ENCODE measurements at places on chromosomes 4 and X. TPM values are rescaled to one million over a fixed set of nuclear protein-coding genes. Genes with fewer than 3 reads are reported as not detected.

CXCL11 gene
- polyA plus RNA-seq: not detected

ARR3 gene
- polyA plus RNA-seq: not detected

CDS1 gene
- polyA plus RNA-seq: not detected

APOOL gene
- polyA plus RNA-seq: 6.2 TPM

PDCL2 gene
- polyA plus RNA-seq: not detected

TXK gene
- polyA plus RNA-seq: 0.33 TPM

AWAT2 gene
- not detected for polyA plus RNA-seq

DNA sequence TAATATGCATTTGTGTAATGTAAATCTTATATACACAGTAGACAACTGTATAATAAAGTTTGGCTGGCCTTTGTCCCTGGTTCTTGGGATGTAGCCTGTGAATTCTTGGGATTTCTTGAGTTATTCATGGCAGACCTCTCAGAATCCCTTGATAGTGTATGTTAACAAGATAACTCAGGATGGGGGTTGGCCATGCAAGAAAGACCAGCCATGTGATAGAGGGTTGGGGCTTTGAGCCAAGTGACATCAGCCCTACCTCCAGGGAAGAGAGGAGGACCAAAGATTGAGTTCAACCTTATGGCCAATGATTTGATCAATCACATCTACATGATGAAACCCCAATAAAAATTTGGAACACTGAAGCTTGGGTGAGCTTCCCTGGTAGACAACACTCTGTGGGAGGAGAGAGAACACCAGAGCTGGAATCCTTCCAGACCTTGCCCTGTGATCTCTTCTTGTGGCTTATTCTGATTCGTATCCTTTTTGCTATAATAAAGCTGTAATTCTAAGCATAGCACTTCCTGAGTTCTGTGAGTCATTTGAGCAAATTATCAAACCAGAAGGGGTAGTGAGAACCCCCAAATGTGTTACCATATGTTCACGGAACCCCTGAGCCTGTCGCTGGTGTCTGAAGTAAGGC is 11.3 kb downstream of the SLC2A9 start:
- H3K4me1 ChIP-seq: peaks cover 16% of the 10 kb centered on the region
- H3K36me3 ChIP-seq: no peaks in the 10 kb centered on the region
- no peak for DNase-seq

DNA sequence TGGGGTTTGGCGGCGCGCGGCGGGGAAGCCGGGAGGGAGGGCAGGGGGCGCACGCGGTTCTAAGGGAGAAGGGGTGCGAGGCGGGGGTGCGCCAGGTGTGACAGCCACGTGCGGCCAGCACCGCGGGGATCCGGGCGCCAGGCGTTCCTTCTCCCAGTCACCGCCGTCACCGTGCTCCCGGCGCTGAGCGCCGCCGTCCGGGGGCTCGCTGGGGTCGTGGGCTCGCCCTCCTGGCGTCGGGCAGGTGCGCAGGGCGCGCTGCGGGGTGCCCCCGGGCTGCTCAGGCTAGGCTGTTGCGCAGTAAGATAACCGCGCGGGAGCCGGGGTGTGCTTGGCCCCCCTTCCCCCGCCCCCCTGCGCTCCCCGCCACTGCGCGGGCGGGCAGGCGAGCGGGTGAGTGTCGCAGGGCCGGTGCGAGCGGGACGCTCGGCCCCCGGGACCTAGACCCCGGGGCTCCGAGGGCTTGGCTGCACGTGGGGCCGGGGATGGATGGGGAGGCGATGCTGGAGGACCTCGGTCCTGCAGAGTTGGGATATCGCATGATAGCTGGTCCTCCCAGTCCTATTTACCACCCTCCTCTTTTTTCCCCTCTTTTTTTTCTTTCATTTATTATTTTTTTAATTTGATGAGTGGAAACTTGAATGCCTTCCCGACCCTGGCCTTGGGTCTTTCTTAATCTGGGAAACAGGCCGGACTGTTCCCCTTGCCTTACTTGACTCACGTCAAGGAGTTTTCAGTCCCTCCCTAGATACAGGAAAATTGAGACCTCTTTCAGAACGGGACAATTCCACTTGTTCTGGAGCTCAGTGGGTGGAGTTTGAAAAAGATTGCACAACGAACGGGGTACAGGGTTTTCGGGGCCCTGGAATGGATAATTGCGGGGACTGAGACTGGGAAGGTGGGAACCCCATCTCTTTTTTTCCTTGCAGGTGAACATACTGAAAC is 797 bp downstream of the TXLNG start:
- H3K4me3 ChIP-seq: peak overlapping the region; percentile 95
- no peaks in the 10 kb centered on the region for H3K36me3 ChIP-seq
- peaks cover 7% of the 10 kb centered on the region for H3K4me1 ChIP-seq
- peak overlapping the region; percentile 92 for H3K27ac ChIP-seq

- H3K27ac ChIP-seq: peak overlapping the region; percentile 93
- H3K27me3 ChIP-seq: no peaks in the 10 kb centered on the region
- peak overlapping the region; percentile 81 for H3K4me3 ChIP-seq
- no peak for DNase-seq
Observed at GRCh38 chr4:42638993-42639392, 17.9 kb downstream of the ATP8A1 start.

- no peaks in the 10 kb centered on the region for H3K27me3 ChIP-seq
- H3K4me1 ChIP-seq: no peaks in the 10 kb centered on the region
- no peak overlapping the region for H3K4me3 ChIP-seq
- DNase-seq: no peak
- H3K36me3 ChIP-seq: no peaks in the 10 kb centered on the region
Observed at GRCh38 chrX:17547658-17548057, 172.7 kb downstream of the NHS start.

- H3K27ac ChIP-seq: no peak overlapping the region
- H3K4me1 ChIP-seq: no peaks in the 10 kb centered on the region
- no peak for DNase-seq
Observed at GRCh38 chr4:82785611-82786400, 12.8 kb downstream of the SCD5 start.

DNA sequence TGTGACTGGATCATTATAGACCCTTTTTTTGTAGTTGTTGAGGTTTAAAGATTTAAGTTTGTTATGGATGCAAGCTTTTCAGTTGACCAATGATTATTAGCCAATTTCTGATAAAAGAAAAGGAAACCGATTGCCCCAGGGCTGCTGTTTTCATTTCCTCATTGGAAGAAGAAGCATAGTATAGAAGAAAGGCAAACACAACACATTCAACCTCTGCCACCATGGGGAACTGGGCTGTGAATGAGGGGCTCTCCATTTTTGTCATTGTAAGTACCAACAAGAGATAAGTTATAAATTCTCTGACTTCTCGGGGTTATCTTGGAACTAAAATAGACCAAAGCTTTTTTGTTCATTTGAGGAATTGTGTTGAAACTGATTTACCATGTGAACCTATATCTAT is at the start of gene CYBB:
Gene CYBB, plus strand, starts transcription at position 203 of the 400 bp plus-strand sequence. Its CDS starts 19 bp downstream, at position 222.
- peak within 1 kb of the TSS; percentile 91 for H3K27ac ChIP-seq
- peak; percentile 26 for DNase-seq
- peaks cover 54% of the 10 kb centered on the region for H3K4me1 ChIP-seq
- peaks cover 18% of the 10 kb centered on the region for H3K27me3 ChIP-seq
- H3K4me3 ChIP-seq: peak within 1 kb of the TSS; percentile 90
- H3K36me3 ChIP-seq: peaks cover 34% of the 10 kb centered on the region

- no peak overlapping the region for H3K4me3 ChIP-seq
- no peak for DNase-seq
- no peaks in the 10 kb centered on the region for H3K36me3 ChIP-seq
- no peak overlapping the region for H3K27ac ChIP-seq
Observed at GRCh38 chr4:70099206-70099605, 49.0 kb downstream of the HTN1 start.

GRCh38 chr4:152081024-152081423 is 320.2 kb upstream of the GATB start:
- H3K36me3 ChIP-seq: peaks cover 20% of the 10 kb centered on the region
- H3K4me1 ChIP-seq: peaks cover 31% of the 10 kb centered on the region
- H3K4me3 ChIP-seq: no peak overlapping the region
- no peak for DNase-seq
- no peaks in the 10 kb centered on the region for H3K27me3 ChIP-seq

DNA sequence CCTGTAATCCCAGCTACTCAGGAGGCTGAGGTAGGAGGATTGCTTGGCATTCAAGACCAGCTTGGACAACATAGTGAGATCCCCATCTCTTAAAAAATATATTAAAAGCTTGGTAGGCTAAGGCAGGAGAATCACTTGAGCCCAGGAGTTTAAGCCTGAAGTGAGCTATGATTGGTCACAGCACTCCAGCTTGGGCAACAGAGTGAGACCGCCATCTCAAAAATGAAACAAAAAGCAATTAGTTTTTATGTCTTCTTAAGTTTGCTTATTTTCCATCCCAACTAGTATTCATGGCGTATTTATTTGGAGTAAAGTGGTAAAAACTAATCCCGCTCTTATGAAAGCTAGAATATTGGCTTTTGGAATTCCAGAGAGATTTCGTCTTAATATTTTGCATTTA is 25.4 kb upstream of the PDE5A start:
- no peak overlapping the region for H3K4me3 ChIP-seq
- no peak for DNase-seq
- no peaks in the 10 kb centered on the region for H3K4me1 ChIP-seq
- H3K27me3 ChIP-seq: no peaks in the 10 kb centered on the region
- H3K27ac ChIP-seq: no peak overlapping the region

- H3K27ac ChIP-seq: no peak overlapping the region
- H3K4me3 ChIP-seq: no peak overlapping the region
- no peaks in the 10 kb centered on the region for H3K36me3 ChIP-seq
- no peak for DNase-seq
Observed at GRCh38 chr4:2080429-2081300, 21.5 kb downstream of the NAT8L start.

- no peaks in the 10 kb centered on the region for H3K27me3 ChIP-seq
- DNase-seq: no peak
- no peak overlapping the region for H3K4me3 ChIP-seq
- H3K27ac ChIP-seq: no peak overlapping the region
- no peaks in the 10 kb centered on the region for H3K36me3 ChIP-seq
- no peaks in the 10 kb centered on the region for H3K4me1 ChIP-seq
Observed at GRCh38 chr4:83606460-83606859, 70.6 kb downstream of the GPAT3 start.

- H3K27me3 ChIP-seq: no peaks in the 10 kb centered on the region
- H3K4me1 ChIP-seq: no peaks in the 10 kb centered on the region
- no peak overlapping the region for H3K27ac ChIP-seq
Observed at GRCh38 chr4:153594210-153594609, 89.9 kb upstream of the TLR2 start.

DNA sequence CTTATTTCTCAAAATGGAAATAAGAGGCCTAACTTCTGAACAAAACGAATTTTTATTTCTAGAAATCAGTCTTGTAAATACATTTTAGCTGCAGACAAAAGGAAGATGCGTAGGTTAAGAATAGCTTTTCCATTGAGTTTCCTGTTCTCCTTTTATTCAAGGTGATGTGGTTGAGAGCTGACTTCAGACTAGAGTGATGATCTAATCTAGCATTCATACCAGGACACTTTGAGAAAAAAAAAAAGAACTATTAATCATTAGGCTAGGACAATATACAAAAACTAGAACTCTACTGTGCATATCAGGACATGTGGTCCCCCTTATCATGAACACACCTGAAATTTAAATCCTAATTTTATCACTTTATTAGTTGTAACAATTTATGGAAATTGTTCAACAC is 884.5 kb upstream of the EPHA5 start:
- DNase-seq: no peak
- H3K4me1 ChIP-seq: no peaks in the 10 kb centered on the region
- H3K27ac ChIP-seq: no peak overlapping the region
- no peaks in the 10 kb centered on the region for H3K36me3 ChIP-seq
- H3K4me3 ChIP-seq: no peak overlapping the region

All from naive B cell (primary cell).